ENCODE measurements at places on chromosomes 3 and 15.

GRCh38 chr3:41352510-41352909, 153.2 kb downstream of the CTNNB1 start:
- no peak for DNase-seq

DNA sequence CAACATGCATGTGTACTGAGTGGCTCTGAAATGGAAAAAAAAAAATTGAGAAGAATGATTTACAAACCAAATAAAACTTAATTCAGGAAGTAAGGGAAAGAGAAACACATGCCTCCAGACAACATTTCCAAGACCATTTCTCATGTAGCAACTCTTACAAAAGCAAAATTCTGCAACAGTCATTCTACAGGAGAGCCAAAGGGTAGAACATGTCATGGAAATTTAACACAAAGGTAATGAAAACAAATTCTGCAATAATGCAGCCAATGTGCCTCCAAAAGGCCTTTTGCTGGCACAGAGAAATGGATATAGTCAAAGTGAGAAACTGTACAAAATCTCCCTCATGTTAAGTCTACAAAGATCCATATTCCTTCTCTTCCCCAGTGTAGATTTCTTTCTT, 4.0 kb downstream of the PEX11A start:
- DNase-seq = no peak

- DNase-seq = no peak
Measured at GRCh38 chr3:187382609-187383151, 14.5 kb downstream of the RTP4 start.

DNA sequence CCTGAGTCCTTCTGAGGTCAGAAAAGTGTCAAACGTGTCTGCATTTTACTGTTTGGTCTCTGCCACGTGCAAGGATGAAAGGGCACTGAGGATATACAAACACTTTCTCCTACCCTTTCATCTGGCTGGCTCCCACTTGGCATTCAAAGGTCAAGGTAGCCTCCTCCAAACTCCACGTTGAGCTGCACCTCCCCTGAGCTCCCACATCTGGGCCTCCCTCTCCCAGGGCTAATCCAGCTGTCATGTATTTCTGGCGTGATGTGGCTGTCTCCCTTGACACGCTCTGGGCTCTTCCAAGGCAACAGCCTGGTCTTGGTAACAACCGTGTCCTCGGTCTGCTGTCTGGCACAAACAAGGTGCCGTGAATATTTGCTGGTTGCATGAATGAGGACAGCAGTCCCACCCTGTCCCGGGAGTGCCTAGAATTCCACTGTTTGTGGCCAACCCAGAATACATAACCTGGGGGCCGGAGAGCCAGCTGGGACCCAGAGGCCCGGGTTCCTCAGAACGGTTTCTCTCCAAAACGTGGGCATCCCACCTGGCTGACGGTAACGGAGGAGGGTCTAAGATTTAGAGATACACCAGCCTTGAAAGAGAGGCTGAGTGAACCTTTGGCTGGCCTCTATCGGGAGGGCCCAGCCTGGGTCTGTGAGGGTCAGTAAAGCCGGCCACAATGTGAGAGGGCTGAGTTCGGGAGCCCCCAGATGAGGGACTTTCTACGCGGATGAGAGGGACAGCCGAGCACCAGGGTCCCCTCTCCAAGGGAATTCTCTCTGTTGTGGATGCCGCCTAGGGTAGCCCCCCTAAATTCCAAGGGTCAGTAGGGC, 767 bp downstream of the GLT8D1 start:
- no peak for DNase-seq

DNA sequence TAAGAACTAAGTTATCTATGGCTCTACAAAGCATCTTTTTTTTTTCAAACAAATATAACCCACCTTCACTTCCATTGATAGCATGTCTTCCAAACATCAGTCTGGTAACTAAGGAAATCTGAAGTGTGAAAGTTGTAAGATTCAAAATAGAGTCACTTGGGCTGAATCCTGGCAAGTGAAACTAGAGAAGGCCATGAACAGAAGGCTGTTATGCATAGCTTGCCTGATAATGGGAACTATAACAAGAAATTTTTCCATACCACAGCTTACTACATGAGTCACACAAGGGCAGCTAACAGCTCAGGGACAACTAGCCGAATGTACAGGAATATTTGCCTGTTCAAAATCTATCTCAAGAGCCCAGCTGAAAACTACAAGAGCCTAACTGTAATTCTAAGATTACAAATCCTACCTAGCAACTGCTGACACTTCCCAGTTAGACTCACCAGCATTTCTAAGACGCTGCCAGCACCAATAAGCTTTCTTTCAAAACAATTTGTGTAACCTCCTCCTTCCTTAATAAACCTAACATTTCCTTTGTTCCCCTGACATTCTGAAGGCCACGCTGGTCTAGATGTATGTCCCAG, 1066.5 kb downstream of the PLOD2 start:
- DNase-seq = no peak

DNA sequence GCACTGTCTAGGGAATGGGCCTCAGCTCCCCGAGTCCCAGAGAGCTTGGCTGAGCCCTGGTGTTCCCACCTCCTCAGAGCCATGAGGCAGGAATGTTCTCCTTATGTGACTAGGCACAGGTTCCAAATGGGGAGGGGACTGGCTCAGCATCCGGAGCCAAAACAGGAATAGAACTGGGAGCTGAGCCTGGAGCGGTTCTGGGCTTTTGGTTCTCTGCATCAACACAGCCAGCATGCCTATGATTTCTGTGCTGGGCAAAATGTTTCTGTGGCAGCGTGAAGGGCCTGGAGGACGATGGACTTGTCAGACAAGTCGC, at the start of gene FAM131A:
Gene FAM131A (plus strand): TSS at position 202 of the 316 bp plus-strand sequence. CDS start 31 bp downstream, at position 233.
- DNase-seq = no peak

GRCh38 chr3:142566096-142566495, 12.4 kb downstream of the ATR start:
- no peak for DNase-seq

DNA sequence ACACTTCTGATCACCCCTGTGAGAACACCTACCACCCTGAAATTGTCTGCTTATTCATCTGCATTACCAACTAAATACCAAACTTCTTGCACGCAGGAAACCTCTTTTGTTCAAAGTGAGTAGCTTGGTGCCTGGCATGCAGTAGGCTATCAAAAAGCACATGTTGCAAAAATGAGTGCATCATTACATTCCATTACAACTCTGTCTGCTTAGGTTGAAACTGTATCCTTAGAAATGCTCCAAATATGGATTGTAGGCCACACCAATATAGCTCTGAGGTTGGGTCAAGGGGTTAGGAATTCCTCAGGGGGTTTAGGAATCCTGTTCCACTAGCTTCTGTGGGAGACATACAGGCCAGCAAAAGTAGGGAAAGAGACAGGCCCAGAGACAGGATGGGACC, 107.2 kb downstream of the THRB start:
- no peak for DNase-seq

- DNase-seq = no peak
Measured at GRCh38 chr3:41164777-41165176, 34.5 kb upstream of the CTNNB1 start.

- DNase-seq = no peak
Measured at GRCh38 chr3:2837910-2838309, 272.3 kb downstream of the IL5RA start.

DNA sequence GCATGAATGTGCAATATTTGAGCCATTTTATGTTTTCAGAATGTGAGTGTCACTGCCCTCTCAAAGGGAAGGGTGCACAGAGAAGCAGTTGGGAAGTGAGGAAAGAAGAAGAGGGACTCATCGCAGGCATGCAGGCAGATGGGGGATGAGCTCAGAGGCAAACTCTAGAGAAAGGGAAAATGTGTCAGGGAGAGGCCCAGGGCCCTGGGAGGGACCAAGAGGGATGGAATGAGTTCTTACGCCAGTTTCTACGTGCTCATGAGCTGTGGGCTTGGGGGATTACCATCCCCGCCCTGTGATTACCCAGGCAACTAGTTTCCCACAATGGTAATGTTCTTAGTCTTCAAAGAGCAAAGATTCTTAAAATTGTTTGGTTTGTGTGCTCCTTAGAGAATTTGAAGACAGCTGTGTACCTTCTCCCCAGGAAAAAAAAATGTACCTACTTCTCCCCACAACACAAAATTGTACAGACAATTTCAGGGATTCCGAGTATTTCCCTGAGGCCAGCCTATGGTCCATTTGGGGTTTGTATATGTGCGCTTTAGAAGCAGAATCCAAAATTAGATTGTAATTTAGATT, 17.8 kb downstream of the GCSAM start:
- DNase-seq = no peak

- DNase-seq = no peak
Measured at GRCh38 chr3:27509376-27509775, 25.2 kb upstream of the SLC4A7 start.

DNA sequence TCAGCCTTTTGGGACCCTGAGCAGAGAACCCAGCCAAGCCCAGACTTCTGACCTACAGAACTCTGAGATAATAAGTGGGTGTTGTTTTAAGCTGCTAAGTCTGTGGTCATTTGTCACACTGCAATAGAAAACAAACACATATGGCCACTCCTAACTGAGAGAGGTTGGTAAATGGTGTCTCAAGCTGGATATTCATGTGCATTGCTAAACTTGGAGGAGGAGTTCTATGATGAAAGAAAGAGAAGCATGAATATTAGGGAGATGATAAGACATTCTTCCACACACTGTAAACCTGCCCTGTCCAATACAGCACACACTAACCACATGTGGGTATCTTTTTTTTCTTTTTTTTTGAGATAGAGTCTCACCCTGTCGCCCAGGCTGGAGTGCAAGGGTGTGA, 27.8 kb upstream of the UBL7 start:
- DNase-seq = no peak

DNA sequence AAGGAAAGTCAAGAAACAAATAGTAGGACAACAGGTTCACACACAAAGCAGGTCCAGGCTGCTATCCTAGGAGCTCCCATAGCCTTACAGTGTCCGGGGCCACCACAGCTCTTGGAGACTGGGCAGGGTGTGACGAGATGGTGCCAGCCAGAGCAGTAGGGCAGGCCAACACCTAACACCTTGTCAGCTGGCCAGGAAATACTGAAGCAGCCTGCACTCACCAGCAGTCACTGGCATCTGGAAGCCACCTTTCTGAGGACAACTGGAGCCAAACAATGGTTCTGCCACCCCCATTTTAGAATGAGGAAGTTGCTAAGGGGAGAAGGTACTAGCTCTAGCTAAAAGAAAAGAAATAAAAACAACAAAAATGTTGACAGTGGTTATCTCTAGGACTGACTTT, 47.2 kb downstream of the CCDC12 start:
- DNase-seq = no peak

GRCh38 chr3:136277115-136277514, 27.0 kb downstream of the PCCB start:
- DNase-seq = no peak

DNA sequence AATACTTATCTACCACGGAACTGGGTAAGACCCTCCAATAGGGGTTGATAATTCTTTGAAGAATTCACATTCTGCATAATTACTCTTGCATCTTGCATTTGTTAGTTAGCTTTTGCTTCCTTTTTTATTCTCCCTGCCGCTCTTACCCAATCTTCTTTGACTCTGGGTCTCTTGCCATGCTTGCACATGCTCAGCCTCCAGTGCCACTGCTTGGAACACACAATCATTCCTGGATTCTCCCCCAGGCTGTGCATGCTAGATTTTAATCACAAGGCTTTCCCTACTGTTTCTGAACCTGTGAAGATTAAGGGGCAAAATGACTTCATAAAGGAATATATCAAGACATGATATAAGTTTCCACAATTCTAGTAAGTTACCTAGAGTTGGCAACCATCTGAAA, 133.1 kb downstream of the IL1RAP start:
- no peak for DNase-seq

DNA sequence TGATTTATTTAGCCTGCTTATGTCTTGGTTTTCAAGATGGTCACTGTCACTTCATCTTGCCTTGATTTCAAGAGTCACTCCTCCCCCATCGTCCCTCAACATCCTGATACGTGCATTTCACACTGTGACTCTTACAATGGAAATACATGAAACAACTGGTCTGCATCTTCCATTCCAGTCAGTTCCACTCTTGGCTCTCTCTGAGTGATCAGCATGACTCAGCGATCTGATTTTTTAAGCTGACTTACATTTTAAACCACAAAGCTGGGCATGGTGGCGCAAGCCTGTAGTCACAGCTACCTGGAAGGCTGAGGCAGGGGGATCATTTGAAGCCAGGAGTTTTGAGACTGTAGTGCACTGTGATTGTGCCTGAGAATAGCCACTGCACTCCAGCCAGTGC, 271.2 kb upstream of the ROPN1 start:
- no peak for DNase-seq

DNA sequence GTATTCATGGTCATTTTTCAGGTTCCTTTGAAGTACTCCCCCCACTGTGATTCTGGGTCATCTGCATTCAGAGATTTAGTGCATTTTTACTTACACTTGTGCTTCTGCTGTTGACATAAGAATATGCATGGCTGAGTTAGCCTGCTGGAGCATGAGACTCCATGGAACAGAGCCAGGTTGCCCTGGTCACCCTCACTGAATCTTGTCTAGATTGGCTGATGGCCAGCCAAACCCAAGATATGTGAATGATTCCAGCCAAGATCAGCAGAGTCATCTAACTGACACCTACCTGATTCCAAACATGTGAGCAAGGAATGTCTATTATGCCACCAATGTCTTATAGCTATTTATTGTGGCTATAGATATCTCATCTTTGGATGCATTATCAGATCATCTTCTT, 25.1 kb downstream of the DTWD1 start:
- DNase-seq = no peak

GRCh38 chr15:88619796-88620195, 1.3 kb upstream of the AEN start:
- no peak for DNase-seq

- DNase-seq = no peak
Measured at GRCh38 chr15:27681038-27681437, 418.1 kb downstream of the OCA2 start.

GRCh38 chr15:78672285-78673014, 31.4 kb upstream of the CHRNB4 start:
- no peak for DNase-seq

- DNase-seq = no peak
Measured at GRCh38 chr3:31249545-31249944, 283.2 kb upstream of the STT3B start.

DNA sequence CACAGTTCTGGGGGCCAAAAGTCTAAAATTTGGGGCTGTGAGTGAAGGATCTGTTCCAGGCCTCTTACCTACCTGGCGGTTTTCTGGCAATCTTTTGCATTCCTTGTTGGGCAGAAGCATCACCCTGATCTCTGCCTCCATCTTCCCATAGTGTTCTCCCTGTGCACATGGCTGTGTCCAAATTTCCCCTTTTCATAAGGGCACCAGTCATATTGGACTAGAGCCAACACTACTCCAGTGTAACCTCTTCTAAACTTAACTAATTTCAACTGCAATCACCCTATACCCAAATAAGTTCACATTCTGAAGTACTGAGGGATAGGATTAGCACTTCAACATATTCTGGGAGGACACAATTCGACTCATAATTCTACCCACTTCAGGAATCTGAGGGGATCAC, 85.0 kb downstream of the CCNL1 start:
- no peak for DNase-seq
